ENCODE measurements at places on chromosomes 16 and 17.

- DNase-seq = peak; percentile 72
Measured at GRCh38 chr17:9239793-9240658, 218.7 kb downstream of the NTN1 start.

- DNase-seq = no peak
Measured at GRCh38 chr17:47687748-47688147, 6.2 kb upstream of the TBKBP1 start.

DNA sequence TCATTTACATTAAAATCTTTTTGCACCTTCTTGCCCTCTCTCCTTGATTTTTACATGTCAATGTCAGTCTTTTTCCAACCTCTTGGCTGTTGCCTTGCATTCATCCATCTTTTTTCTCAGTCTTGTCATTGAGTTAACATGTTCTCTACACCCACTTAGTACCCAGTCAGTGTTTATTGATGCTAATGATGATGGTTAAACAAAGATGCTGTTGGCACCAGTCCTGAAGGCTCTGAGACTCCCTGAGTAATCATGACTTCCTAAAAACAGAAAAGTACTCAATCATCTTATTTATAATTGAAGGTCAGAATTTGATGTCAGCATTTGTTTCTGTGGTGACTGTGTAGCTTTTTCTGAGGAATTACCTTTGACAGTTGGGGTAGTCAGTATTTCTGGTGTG is 104.5 kb downstream of the NLK start:
- no peak for DNase-seq

GRCh38 chr17:20066253-20066652 is 57.1 kb downstream of the SPECC1 start:
- DNase-seq = no peak

DNA sequence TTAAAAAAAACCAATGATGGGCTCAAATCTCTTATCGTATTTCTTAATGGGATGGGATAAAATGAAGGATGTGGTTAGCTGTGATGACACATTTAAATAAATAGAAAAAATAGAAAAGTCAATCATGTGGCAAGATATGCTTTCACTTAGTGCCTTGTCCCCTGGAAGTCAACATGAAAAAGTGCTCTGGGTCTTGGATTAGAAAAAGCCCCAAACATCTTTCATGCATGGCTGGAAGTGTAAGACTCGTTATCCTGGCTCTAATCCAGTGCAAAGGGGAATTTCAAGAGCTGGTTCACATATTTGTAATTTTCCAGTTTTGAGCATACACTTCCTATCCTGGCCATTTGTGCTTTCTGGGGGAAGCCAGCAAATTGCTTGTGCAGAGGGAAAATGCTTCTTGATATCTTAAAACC is 160.9 kb downstream of the MAP2K6 start:
- no peak for DNase-seq

GRCh38 chr17:3035968-3036280 is 27.5 kb downstream of the OR1D5 start:
- DNase-seq = no peak

DNA sequence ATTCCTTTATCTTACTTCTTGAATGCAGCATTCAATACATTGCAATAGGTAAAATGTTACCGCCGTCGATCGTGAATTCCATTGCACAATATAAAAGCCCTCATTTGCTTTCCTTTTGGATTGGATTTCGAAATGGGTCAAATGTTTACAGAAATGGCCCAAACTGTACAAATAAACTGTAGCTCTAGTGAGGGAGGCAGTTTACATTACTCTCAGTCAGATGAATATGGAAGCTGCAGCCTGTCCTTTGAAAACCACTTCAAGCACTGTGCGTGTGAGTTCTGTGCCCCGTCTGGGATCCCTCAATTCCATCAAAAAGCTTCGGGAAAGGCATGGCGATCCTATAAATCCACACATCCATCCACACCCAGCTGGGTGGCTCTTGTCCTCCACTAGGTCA is 258.6 kb upstream of the FOXF1 start:
- no peak for DNase-seq

- no peak for DNase-seq
Measured at GRCh38 chr16:81537721-81538561, 93.3 kb downstream of the CMIP start.

DNA sequence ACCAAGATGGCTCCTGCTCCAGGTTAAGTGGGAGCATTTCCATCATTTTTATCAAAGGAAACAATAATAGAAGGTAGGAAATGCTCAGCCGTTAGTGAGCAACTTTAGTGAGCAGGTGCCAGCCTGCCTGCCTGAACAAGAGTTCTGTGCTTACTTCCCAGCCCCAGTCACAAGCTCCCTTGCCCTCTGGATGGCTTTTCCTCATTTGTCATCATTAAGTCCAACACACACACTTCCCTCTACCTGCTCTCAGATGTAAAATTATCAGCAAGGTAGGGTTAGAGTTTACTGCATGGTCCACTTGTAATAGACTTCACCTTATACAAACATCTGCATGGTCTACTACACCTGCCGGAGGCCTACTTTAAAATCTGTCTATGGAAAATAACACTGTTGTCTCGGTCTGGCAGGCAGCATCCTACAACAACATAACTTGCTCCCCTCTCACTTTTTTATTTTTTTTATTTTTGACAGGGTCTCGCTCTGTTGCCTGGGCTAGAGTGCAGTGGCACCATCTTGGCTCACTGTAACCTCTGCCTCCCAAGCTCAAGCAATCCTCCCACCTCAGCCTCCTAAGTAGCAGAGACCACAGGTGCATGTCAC is 12.7 kb downstream of the TEX2 start:
- DNase-seq = no peak

- DNase-seq = no peak
Measured at GRCh38 chr17:77779711-77780539, 178.6 kb upstream of the TNRC6C start.

- no peak for DNase-seq
Measured at GRCh38 chr17:15891318-15891717, 53.6 kb upstream of the ADORA2B start.

DNA sequence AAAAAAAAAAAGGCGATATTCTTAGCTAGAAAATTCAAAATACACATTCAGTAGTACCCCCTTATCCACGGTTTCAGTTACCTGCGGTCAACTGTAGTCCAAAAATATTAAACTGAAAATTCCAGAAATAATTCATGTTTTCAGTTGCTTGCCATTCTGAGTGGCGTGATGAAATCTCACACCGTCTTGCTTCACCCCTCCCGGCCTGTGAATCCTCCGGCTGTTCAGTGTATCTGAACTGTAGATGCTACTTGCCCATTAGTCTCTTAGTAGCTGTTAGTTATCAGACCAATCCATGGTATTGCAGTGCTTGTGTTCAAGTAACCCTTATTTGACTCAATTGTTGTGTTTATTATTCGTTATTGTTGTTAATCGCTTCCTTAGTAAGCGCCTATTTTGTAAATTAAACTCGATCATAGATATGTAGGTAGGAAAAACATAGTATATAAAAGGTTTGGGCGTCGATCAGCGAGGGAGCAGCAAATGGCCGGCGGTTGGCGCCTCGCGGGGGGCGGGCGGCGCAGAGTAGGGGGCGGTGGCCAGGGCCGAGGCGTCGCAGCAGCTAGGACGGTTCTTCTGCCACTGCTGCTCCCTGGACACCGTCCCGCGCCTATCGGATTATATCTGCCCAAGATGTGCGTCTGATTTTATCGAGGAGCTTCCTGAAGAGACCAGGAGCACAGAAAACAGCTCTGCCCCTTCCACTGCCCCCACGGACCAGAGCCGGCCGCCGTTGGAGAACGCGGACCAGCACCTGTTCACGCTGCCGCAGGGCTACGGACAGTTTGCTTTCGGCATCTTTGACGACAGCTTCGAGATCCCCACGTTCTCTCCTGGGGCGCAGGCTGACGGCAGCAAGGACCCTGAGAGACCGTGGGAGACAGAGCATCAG is 39.8 kb upstream of the AKAP1 start:
- no peak for DNase-seq

- no peak for DNase-seq
Measured at GRCh38 chr16:58009856-58010416, 8.7 kb downstream of the USB1 start.

DNA sequence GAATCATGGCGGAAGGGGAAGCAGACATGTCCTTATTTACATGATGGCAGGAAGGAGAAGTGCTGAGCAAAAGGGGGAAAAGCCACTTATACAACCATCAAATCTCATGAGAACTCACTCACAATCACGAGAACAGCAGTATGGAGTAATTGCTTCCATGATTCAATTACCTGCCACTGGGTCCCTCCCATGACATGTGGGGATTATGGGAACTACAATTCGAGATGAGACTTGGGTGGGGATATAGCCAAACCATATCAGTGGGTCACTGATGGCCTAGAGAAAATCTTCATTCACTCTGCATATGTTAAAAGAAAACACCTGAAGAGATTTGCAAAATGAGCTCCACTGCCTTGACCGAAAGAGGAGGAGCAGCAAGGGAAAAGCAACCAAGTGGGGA is 130.3 kb upstream of the FAM20A start:
- DNase-seq = no peak

- no peak for DNase-seq
Measured at GRCh38 chr17:17902877-17903276, 66.1 kb upstream of the SREBF1 start.

DNA sequence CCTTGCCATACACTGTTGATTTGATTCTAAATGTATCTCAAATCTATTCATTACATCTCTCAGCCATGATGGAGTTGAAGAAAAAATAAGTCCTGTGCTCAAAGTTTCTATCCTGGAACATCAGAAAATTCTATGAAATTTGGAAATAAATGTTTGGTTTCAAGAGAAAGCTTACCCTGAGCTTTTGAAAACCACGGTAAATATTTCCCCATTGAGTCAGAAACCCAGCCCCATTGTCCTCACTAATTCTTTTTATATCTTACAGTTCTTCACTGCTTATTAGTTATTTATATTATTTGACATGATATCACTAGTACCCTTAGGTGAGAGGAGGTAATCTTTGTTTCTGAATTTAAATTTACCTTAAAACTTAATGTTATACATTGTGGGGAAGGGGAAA is 128.5 kb downstream of the MRTFB start:
- no peak for DNase-seq

GRCh38 chr17:67995570-67996263 is 552 bp downstream of the C17orf58 start:
- DNase-seq = peak; percentile 44

DNA sequence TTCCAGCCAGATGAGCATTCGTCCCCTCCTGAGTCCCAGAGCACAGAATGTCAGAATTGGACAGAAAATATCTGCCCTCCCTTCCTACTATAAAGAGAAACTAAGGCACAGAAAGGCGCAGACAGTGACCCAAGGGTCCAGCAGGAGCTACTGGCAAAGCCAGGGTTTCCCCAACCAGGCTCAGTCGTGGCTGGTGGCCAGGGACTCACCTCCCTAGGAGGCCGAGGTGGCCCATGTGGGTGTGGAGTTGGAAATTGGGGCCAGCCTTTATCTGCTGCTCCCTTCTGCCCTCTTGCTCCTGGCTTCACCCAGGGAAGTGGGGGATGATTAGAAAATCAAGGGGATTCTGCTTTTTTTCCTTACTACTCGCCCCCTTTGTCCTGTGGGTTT is 1.1 kb downstream of the DRC7 start:
- no peak for DNase-seq

Data from activated naive CD4-positive, alpha-beta T cell treated with anti-CD3 and anti-CD28 coated beads, Interleukin-2, amount 10 ng/mL, durations not matched to agents 7 days and 5 days (primary cell).